NCI-H524 (cell line): ENCODE measurements at places on chromosomes 1 and 21.
A peak's percentile ranks its signal among the peaks of the same experiment; 100 is the strongest.

DNA sequence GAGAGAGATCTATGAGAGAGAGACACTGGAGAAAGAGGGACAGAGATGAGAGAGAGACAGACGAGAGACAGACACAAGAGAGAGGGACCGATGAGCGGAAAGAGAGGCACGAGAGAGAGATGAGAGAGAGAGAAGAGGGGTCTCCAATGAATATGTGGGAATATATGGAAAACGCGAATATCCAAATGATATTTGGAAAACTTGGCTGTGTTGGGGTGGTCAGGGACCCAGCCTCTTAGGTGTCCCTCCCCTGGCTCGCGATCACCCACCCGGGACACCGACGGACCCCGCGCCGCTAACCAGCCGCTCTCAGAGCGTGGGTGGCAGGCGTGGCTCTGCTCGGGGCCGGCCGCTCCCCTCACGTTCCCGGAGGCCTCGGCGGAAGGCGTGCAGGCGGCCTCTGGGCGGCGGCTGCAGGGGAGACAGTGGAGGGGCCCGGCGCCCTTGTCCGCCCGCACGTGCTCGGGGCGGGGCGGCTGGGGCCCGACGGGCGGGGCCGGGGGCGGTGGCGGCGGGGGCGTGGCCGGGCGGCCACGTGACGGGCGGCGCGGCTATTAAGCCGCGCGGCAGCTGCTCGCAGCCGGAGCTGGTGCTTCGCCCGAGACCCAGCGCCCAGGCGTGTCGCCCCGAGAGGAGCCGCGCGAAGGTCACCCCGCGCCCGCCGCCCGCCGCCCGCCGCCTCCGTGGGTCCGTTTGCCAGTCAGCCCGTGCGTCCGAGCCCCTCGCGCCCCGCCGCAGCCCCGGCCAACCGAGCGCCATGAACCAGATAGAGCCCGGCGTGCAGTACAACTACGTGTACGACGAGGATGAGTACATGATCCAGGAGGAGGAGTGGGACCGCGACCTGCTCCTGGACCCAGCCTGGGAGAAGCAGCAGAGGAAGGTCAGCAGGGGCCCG lies at the start of gene ACTN2:
Gene ACTN2 (plus strand): TSS at position 583 of the 898 bp plus-strand sequence. CDS start 175 bp downstream, at position 758.
- peak; percentile 51 for DNase-seq

DNA sequence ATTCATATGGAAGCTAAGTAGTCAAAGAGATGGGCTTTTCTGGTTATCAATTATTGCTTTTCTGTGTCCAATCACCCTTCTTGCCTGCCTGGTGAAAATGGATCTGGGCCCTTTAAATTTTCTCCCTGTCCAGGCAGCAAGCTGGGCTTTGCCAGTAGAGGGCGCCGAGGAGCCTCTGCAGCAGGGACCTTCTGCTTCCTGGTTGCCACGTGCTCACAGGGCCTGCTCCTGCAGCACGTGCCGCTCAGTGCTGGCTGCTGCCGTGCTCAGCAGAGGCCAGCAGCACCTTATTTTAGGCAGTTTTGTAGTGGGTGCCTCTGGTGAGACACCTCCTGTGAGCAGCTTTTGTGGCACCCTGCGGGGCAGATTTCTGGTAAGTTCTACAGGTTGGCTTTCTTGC lies 4.0 kb downstream of the ACTL8 start:
- DNase-seq: no peak

- DNase-seq: peak; percentile 90
Measured at GRCh38 chr1:85134583-85135391, 66.0 kb downstream of the SYDE2 start.

- no peak for DNase-seq
Measured at GRCh38 chr1:86082183-86082582, 74.4 kb downstream of the COL24A1 start.

- no peak for DNase-seq
Measured at GRCh38 chr1:201214886-201215285, 24.3 kb downstream of the IGFN1 start.

GRCh38 chr1:224900062-224900630 lies 29.3 kb upstream of the DNAH14 start:
- DNase-seq: no peak

DNA sequence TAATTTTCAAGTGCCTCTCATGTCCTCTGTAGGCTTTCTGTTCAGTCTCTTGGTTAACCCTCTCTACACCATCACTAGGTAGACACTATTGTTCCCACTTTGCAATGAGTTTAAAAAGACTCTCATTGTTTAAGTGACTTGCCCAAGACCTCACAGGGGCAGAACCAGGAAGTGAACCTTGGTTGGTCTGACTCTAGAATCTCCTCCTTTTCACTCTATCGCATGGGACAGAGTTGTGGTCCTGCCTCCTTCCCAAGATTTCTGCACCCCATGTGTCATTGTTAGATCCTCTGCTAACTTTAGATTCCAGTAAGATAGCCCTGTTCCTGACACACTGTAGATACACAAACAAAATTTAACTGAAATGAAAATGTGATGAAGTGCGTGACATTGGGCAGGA lies 481.7 kb upstream of the USP24 start:
- peak; percentile 23 for DNase-seq

DNA sequence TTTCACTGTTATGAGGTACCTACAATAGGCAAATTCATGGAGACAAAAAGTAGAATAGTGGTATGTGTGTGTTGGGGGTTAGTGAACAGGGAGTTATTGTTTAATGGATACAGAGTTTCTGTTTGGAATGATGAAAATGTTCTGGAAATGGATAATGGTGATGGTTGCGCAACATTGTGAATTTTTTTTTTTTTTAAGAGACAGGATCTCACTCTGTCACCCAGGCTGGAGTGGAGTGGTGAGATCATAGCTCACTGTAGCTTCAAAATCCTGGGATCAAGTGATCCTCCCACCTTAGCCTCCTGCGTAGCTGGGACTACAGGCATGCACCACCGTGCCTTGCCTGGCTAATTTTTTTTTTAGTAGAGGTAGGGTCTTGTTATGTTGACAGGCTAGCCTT lies 34.5 kb upstream of the TRABD2B start:
- DNase-seq: no peak

- DNase-seq: peak; percentile 67
Measured at GRCh38 chr1:110212169-110213142, 2.3 kb downstream of the KCNC4 start.

- no peak for DNase-seq
Measured at GRCh38 chr1:27253596-27253995, 19.2 kb downstream of the WDTC1 start.

GRCh38 chr1:94039514-94039870 lies 81.5 kb downstream of the ABCA4 start:
- DNase-seq: peak; percentile 73

- DNase-seq: no peak
Measured at GRCh38 chr1:112544751-112545150, 36.0 kb downstream of the WNT2B start.

GRCh38 chr1:84598846-84599741 lies 24.9 kb upstream of the CTBS start:
- DNase-seq: no peak

GRCh38 chr1:81802707-81803430 lies 2.1 kb downstream of the ADGRL2 start:
- DNase-seq: peak; percentile 37

DNA sequence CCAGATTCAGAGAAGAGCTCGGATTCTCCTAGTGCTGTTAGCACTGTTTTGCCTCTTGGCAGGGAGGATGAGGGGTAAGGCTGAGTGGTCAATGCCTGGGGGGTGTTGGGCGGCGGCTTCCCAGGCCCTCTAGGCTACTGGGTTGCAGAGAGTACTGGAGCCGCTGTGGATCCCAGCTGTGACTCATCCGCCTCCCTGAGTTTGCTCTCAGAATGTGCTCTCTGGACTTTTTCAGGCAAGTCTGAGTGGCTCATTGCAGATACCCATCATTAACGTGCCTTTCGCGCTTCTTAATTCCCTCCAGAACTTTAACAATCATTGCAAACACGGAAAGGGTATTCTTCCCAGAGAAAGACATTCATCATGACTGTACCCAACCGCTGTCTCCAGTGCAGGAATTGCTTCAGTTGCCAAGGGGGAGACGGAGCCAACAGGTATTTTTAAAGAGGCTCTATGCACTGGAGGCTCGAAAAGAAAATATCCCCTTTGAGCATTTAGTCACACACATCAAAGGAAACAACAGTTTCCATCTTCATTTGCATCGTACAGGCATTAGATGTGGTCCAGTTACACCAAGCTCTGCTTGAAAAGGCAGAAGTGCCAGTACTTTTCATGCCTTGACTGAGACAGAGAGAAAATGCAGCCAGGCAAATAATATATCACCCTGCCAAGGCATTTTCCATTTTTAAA lies 14.4 kb upstream of the CAMTA1 start:
- DNase-seq: no peak

- DNase-seq: no peak
Measured at GRCh38 chr1:152640351-152640750, 17.4 kb upstream of the LCE3A start.

DNA sequence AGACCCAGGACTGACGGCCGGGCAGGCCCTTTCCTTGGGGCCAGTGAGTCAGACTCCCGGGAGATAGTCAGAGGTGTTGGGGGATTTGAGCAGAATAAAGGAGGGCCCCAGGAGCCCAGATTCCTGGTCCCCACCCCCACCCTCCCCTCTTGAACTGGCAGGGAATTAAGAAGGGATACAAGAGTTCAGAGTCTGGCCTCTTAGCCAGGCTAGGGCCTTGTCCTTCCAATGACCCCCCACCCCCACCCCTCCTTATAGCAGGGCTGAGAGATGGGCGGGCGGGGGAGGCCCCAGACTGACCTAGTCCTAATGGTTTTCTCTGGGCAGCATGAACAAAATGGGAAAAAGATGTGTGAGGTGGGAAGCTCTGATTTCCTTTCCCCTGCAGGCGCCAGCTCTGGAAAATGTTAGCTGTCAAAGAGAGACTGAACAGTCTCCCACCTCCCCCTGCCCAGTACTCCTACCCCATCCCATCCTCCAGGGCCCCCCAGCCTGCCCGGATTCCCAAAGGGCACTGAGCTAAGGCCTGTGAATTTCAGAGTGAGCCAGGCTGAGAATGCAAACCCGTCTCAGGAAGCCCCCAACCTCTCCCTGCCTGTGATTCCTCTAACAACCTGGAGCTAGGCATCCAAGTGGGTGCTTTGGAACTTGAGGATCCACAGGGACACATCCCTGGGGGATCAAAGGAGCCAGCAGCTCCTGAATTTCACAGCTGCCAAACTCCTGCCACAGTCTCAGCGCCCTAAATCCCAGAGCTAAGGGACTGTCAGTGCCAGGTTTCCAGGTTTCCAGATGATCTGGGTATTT lies 5.8 kb upstream of the CRABP2 start:
- no peak for DNase-seq

DNA sequence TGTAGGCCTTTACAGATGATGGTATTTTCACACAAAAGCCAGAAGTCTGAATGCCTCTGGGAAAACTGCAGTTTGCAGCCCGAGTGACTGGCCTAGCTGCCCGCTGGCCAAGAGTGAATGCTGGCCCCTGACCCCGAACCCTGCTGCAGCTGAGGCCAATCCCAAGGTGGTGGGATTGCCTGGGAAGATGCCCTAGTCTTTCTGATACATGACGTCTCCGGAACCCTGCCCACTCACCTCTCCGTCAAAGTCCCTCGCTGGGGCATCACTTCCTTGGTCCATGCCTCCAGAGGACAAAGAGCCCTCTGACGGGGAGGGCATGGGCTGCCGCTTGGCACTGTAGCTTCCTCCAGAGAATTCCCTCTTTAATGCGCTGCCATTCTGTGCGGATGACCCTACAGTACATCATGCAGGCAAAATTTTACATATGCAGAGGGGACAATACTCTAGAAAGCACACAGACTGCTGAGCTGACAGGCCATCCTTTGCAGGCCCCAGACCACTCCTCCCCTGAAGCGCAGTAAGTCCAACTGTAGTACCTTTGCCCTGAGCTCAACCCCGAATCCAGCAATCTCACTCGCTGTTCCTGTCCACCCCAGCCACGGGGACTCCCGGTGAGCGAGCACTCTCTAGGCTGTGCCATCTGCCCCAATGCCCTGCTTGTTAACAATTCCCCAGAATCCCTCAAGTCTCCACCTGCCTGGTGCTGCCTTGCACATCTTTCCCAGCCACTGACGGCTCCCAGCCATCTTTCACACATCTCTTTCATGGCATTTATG lies 54.7 kb downstream of the COQ8A start:
- peak; percentile 16 for DNase-seq

DNA sequence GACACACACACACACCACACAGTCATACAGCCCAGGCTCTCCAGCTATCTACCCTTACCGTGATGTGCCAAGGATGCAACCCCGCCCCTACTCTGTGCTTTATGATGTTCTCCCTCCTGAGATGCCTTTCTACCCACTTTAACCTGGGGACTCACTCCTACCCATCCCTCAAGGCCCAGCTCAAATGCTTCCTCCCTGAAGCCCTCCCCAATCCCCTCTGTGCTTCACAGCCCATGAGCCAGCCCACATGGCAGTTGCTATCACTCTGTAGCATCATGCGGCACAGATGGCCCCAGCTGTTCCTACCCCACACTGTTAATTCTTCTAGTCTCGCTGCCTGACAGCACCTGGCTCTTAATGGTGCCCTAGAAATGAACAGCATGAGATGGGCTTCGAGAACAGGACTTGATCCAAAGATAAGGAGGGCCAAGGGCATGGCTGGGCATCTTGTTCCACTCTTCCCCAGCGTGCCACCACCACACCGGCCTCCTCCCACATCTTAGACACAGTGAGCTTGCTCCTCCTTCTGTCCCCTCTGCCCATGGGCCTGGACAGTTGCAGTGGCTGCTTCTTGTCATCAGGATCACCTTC lies 109.8 kb downstream of the GLIS1 start:
- DNase-seq: peak; percentile 93

DNA sequence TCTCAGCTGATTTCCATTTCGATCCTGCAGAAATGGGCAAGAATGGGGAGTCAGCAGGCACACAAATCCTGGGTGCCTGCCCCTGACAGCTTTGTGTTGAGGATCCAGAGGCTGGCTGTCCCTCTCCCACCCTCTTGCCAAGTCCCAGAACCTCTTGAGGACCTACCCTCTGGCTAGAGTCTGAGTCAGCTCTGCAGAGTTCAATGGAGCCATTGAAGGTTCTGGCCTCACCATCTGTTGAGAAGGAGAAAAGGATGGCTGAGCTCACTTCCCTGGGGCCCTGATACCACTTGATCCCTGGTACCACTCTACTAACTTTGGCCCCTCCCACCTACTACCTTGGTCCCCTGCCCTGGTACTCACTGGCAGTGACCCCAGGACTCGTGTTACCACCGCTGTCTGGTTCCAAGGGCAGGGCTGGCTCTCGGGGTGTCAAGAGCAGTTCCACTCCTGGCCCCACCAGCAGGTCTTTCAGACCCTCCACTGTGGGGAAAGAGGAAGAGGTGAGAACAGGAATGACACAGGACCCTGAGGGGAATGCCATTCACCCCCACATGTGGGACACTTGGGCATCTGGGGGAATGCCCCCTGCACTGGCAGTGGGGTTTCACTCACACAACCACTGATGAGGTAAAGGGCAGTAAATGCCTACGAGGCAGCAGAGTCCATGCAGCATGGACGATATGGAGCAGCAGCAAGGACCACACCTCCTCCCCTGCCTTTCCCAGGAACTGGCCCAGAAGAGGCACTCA lies 10.5 kb downstream of the RXFP4 start:
- DNase-seq: no peak
